ENCODE measurements at places on chromosomes 7 and 10.

DNA sequence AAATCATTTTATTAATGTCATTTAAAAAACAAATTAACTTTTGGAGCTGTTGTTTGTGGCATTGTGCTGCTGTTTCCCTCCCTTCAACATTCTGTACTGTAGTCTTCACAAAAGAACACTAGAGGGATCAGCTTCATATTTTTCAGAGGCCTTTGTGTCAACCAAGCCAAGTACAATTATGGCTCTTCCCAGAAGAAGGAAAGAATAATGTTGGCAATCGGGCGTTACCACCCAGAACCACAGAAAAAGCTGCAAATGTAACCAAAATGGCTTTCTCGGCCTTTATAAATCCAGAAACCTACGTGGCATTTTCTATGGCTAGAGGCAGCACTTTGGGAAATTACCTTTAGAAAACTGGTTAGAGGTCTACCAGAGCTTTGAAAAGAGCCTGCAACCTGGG is 98.8 kb upstream of the COL1A2 start:
- peak; percentile 92 for DNase-seq

DNA sequence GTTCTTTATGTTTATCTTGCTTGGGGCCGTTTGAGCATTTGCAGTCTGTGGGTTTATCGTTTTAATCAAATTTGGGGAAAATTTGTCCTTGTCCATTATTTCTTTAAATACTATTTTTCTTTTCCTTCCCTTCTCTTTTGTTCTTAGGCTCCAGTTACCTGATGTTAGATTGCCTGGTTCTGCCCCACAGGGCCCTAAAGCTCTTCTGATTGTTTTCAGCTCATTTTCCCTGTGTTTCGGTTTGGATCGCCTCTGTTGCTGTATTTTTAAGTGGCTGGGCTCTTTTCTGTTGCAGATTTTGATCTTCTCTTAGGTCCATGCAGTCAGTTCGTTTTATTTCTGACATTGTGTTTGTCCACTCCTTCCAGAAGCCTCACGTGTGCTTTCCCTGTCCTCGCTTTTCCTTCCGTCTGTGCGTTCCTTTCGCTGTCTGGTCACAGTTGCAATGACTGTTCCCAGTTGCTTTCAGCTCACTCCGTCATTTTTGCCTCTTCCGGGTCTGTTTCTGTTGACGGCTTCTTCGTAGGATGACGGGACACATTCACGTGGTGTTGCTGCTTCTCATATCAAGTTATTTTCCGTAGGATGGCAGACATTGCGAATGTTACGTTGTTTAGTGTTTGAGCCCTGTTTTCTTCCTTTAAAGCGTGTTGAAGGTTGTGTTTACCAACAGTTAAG is 111.4 kb downstream of the INPP5A start:
- DNase-seq, result no peak

- DNase-seq, result peak; percentile 70
Observed at GRCh38 chr10:107814865-107815487, 650.5 kb upstream of the SORCS1 start.

- no peak for DNase-seq
Observed at GRCh38 chr7:105036217-105037168, 22.5 kb downstream of the KMT2E start.

DNA sequence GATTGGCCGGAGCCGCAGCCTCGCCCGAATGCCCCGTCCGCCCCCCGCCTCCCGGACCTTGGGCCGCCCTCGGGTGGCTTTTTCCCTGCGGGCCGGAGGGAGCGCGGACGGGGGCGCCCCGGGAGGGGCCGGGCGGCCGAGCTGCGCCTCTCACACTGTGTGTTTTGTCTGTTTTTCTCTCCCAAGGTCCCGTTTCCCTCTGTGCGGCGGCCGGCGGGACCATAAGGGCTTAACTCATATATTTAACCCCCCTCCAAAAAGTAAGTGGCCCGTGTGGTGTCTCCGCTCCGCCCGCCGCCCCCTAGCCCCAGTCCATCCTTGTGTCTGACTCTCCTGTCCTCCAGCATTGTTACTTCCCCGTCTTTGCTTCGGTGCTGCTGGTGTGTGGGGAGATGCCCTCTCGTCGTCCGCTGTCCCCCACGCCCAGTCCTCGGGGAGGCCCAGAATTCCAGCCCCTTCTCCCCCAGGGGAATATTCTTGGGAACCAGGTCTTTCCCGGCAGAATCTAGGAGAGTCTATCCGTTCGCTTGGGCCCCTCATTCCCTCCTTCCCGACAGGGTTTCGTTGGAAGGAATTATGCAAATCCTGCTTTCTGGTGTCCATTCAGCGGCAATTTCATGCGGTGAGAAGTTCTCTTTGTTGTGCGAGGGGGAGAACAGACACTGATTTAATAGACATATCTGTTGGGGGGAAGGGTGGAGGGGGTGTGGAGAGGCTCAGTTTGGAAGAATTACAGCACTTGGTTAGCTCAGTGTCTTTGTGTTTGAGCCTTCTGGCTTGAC is 1.3 kb downstream of the LCOR start:
- peak; percentile 27 for DNase-seq

GRCh38 chr10:124604214-124605000 is 139.8 kb downstream of the FAM53B start:
- DNase-seq, result no peak

- peak; percentile 49 for DNase-seq
Observed at GRCh38 chr7:137343281-137343841, at the start of gene PTN. Gene PTN, minus strand, starts transcription at chr7:137343733. Its CDS starts 88,760 bp downstream, at chr7:137254973.

DNA sequence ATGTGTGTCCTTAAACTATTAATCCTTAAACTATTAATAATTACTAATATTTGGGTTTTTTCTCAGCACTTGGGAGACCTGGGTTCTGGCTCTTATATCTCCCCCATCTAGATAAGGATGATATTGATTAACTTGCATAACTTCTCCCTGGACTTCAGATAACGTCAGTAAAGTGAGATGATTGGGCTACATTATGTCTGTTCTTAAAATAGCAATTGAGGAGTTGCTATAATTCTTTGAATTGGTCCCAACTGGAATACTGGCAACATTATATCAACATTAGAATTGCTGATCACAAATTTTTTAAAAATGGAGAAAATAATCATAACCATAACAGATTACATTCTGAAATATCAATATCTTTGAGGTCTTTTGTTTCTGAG is 1.9 kb downstream of the APBB1IP start:
- DNase-seq, result no peak

GRCh38 chr10:130802301-130802700 is 509.2 kb downstream of the TCERG1L start:
- no peak for DNase-seq

DNA sequence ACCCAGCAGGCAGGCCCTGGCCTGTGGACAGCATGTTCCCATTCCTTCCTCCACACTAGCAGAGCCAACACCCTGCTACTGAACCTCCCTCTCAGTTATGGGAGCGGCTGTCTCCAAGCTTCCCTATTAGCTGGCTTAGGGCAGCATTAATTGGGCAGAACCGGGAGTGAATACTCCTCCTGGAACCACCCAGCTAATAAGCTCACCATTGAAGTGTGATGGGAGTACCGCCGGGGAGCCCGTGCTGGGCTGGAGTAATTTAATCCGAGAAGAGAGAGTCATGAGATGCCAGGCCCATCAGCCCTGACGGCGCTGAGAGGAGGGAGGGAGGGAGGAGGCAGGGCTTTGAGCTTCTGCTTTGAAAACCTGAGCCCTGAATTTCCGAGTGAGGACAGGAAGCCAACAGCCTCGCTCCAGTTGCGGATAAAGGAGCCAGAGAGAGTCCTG is 31.8 kb upstream of the ELFN1 start:
- peak; percentile 37 for DNase-seq

DNA sequence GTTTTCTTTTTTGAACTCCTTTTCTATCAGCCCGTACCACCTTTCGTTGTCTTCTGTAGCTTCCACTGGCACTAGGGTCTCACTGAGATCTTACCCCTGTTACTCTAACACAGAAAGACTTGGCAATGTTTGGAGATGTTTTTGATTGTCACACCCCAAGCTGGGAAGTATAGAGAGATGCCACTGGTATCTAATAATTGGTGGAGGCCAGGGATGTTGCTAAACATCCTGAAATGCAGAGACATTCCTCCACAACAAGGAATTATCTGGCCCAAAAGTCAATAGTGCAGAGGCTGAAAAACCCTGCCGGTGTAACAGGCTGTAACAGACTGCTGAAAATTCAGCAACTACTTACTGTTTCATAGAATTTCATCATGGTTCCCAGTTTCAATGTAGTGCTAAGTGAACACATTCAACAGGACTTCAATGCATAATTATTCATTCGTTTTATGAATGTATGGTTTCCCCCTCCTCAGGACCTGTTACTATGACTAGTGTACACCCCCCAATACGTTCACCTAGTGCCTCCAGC is 115.9 kb downstream of the TRIM24 start:
- peak; percentile 5 for DNase-seq

DNA sequence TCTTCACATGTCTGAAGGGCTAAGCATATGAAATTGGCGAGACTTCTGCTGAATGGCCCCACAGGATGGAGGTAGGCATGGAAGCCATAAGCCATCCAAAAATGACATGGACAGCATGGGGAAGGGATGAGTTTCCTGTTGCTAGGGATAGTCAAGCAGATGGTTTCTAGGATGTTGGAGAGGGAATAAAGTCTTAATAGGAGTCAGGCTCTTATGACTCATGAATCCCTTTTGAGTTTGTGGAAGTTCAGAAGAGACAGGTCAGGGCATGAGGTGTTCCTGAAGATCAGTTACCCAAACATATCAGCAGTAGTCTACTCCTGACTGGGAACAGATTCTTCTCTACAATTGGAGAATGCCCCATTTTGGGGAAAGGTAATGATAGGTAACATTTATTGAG is 243.9 kb downstream of the REEP3 start:
- DNase-seq, result no peak

GRCh38 chr7:30434140-30434799 is 44.3 kb downstream of the NOD1 start:
- DNase-seq, result no peak

- no peak for DNase-seq
Observed at GRCh38 chr10:34250722-34251121, 564.4 kb downstream of the PARD3 start.

GRCh38 chr7:37145682-37146081 is 303.0 kb downstream of the ELMO1 start:
- no peak for DNase-seq

GRCh38 chr10:49649294-49649693 is 30.2 kb upstream of the C10orf53 start:
- no peak for DNase-seq

GRCh38 chr7:159104188-159104920 is 40.3 kb downstream of the VIPR2 start:
- no peak for DNase-seq

GRCh38 chr10:69730251-69731156 is 71.2 kb upstream of the COL13A1 start:
- DNase-seq, result peak; percentile 24

GRCh38 chr7:151425670-151426440 is 14.1 kb downstream of the CRYGN start:
- DNase-seq, result peak; percentile 76

- no peak for DNase-seq
Observed at GRCh38 chr7:35865287-35865686, 64.4 kb downstream of the SEPTIN7 start.

DNA sequence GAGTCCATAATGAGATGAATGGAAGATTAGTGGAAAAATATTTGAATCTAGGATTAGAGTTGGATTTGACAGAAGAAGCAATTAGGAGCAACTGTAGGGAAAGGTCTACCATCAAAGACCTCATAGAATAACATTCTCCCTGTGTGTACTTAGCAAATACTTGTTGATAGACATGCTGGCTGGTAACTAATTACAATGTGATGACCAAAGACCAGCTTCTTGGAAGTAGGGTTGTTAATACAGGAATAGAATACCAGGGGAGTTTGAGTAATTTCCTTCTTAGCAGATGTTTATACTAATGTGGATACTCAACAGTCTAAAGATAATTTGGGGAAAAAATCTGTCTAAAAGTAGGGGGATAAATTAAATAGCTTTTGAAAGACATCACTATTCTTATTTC is 357.5 kb upstream of the BMPER start:
- DNase-seq, result no peak

Measured in cardiac fibroblast (primary cell).